Peyer's patch (tissue), 4 donors: ENCODE measurements at places on chromosomes 13 and 19. TPM values are rescaled to one million over a fixed set of nuclear protein-coding genes. Genes with fewer than 3 reads are reported as not detected.

DNA sequence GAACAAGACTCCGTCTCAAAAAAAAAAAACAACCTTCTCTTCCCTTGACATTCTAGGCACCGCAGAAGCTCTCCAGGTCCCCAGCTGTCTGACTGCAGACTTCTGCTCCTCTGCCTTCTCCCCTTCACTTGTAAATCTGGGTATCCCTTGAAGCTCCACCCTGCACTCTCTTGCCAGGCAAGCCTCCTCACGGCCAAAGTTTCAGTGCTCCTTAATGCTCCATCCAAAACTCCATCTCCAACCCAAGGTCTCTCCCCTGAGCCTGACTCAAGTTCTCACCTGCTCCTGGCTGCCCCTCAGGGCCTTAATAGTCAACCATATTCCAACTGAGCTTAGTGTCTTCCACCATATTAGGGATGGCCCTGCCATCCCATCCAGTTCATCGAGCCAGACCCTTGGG lies 1.4 kb upstream of the CLDND2 start:
- no peak overlapping the region for H3K4me3 ChIP-seq
- H3K36me3 ChIP-seq, result no peaks in the 10 kb centered on the region
- no peaks in the 10 kb centered on the region for H3K4me1 ChIP-seq
- H3K27ac ChIP-seq, result no peak overlapping the region
- no peaks in the 10 kb centered on the region for H3K27me3 ChIP-seq
- no peak for DNase-seq

GRCh38 chr19:34733746-34734536 lies at the start of gene ZNF181:
Gene ZNF181, plus strand, starts transcription at chr19:34734243. Its CDS starts 795 bp downstream, at chr19:34735038.
- H3K36me3 ChIP-seq, result no peaks in the 10 kb centered on the region
- DNase-seq, result peak; percentile 91
- peak within 1 kb of the TSS; percentile 93 for H3K27ac ChIP-seq
- peaks cover 24% of the 10 kb centered on the region for H3K4me1 ChIP-seq
- no peaks in the 10 kb centered on the region for H3K27me3 ChIP-seq

DNA sequence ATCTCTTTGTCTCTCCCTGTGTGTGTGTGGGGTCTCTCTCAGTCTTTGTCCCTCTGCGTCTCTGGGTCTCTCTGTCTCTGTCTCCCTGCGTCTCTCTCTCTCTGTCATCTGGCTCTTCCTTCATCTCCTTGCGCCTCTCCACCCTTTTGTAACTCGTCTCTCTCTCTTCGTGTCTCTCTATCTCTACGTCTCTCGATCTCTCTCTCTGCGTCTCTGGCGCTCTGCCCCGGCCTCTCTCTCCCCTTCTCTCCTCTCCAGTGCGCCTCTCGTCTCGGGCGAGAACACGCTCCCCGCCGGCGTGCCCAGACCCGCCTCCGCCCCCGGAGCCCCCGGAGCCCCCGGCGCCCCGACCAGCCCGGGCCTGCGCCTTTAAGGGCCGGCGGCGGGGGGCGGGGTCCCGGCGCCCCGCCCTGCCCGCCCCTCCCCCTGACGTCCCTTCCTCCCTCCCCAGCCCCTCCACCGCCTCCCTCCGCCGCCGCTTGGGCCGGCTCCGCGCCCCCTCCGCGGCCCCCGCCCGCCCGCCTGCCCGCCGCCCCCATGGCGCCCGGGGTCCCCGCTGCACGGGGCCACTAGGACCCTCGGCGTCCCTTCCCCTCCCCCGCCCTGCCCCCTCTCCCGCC lies at the start of gene MARK4:
MARK4 (plus strand) TSS at position 440 of the 620 bp plus-strand sequence. CDS start 318 bp downstream, outside the sequence.
- peak within 1 kb of the TSS; percentile 97 for H3K4me3 ChIP-seq
- H3K36me3 ChIP-seq, result no peaks in the 10 kb centered on the region
- peak within 1 kb of the TSS; percentile 75 for H3K27ac ChIP-seq
- no peaks in the 10 kb centered on the region for H3K27me3 ChIP-seq

DNA sequence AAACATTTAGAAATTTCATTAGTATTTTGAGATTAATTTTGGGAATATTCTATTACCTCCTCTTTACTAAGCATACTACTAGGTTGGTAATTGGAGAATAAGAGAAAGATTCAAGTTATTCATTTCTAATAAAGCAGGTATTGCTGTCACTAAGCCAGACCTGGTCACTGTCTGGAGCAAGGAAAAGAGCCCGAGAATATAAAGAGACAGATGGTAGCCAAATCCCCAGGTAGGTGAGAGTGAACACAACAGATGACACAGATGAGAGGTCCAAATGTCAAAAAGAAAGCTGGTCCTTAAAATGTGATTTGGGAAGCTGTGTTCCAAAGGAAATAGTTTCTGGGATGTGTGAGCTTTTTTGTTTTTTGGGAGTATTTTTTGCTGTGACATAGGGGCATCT lies 128.6 kb downstream of the ZNF100 start:
- no peaks in the 10 kb centered on the region for H3K4me1 ChIP-seq
- H3K36me3 ChIP-seq, result no peaks in the 10 kb centered on the region
- DNase-seq, result no peak

- H3K27ac ChIP-seq, result peak overlapping the region; percentile 95
- peak; percentile 31 for DNase-seq
- peaks cover 20% of the 10 kb centered on the region for H3K4me1 ChIP-seq
These were observed 4.2 kb upstream of the SPACA6 start for GRCh38 chr19:51688671-51689571.

- no peaks in the 10 kb centered on the region for H3K4me1 ChIP-seq
- no peak overlapping the region for H3K4me3 ChIP-seq
- H3K27me3 ChIP-seq, result no peaks in the 10 kb centered on the region
- no peaks in the 10 kb centered on the region for H3K36me3 ChIP-seq
- H3K27ac ChIP-seq, result no peak overlapping the region
- DNase-seq, result no peak
These were observed 6.5 kb upstream of the PTOV1 start for GRCh38 chr19:49844138-49845095.

Gene EHD2
- 117 TPM for total RNA-seq
